Fibroblast of skin of left quadriceps (primary cell): ENCODE measurements at places on chromosomes 3 and 15.
A peak's percentile ranks its signal among the peaks of the same experiment; 100 is the strongest.

DNA sequence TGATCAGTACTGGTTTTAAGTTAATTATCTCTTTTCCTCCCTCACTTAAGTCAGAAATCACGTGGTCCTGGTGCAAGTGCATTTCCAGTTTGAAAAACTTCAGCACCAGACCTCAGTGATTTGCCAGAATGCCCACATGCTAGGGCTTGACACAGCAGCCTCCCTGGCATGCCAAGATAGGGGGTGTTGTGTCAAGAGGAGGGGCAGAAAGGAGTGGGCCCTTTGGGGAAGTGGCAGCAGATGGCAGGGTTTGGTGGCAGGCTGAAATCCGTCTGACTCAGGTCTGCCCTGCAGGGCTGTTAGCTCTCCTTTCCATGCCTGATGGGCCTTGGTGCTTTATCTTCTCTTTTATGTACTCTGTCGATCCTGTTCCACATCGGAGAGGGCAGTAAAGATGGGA lies 23.4 kb downstream of the PXK start:
- DNase-seq = no peak

DNA sequence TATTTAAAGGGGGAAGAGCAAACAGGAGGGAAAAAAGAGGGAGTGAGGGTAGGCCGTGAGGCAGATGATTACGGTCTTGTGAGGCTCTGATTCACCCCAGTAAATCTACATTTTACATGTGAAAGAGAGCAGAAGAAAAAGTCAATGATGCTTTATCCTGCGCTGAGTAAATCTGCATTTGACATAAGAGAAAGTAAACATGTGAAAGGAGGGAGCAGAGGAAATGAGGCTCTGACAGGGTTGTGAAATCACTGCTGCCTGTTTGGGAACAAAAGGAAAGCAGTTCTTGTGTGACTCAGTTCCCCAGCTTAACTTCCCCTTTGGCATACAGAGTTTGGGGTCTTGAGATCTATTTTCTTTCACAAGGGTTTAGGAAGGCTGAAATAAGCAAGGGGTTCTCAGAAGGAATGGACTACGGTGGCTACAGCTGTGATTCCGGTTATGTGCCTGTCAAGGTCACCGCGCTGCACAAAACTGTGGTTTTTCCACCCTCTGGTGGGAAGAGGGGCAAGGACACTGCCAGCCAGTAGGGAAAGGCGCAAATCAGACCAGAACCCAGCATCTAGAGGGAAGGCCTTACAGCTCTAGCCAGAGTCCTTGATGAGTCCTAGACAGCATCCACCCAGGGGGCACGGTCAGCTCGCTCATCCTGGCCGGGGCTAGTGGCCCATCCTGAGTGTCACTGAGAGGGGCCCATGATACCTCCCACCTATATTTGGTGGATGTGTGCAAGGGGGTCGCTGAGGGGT lies 18.9 kb upstream of the HCN4 start:
- no peak for DNase-seq

DNA sequence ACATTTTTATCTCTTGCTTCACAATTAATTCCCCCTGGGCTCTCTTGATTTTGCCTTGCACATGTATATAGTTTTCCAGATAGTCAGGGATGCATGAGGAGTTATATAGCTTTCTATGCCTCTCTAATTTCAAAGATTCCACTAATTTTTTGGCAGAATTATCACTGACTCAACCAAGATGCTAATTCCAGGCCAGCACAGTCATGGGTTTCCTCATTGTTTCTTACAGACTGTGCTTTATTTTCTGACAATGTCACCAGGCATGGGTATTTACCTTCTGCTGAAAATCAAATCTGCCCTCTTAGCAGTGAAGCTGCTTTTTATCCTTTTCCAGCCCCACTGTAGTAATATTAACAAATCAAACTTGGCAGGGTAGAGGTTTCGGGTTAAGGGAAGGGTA lies 1520.6 kb upstream of the CADM2 start:
- DNase-seq = peak; percentile 30

DNA sequence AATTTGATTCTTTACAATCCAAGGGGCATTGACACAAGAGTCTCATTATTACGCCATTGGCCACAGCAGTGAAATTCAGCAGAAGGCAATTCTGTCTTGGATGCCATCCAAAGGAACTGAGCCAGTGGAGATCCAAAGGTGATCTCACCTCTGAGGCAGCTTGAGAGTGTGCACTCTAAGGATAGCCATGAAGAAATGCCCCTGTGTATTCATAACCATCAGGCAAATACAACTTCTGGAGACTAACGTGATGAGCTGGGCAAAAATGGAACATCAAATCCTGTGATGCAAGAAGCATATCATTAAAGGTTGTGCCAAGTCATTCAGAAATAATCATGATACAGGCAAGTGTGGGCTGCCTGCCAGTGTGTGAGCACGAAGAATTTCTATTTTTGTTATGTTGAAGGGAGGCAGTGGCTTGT lies 41.4 kb downstream of the ROBO2 start:
- peak; percentile 49 for DNase-seq

GRCh38 chr3:148642214-148642613 lies 55.5 kb upstream of the AGTR1 start:
- DNase-seq = no peak

GRCh38 chr3:10602769-10603768 lies 97.7 kb upstream of the ATP2B2 start:
- DNase-seq = no peak

- no peak for DNase-seq
Observed at GRCh38 chr15:93451265-93451664, 362.3 kb upstream of the RGMA start.

DNA sequence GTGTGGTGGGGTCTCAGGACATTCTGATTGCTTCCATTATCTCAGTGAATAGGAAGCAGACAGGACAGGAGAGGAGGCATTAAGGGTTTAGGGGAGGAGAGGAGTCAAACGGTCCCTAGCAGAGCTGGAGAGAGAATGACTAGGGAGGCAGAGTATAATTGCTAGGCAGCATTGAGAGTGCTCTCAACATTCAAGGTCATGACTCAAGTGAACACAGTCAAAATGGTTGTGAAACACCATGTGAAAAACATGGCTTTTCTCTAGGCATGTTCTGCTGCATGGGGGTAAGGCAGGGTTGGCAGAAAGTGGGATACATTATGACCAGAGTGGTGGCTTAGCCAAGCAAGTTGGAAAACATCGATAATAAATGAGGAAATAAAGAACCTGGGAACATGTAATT lies 19.5 kb upstream of the HRH1 start:
- DNase-seq = no peak

- no peak for DNase-seq
Observed at GRCh38 chr15:52414936-52415335, 113.7 kb downstream of the MYO5A start.

DNA sequence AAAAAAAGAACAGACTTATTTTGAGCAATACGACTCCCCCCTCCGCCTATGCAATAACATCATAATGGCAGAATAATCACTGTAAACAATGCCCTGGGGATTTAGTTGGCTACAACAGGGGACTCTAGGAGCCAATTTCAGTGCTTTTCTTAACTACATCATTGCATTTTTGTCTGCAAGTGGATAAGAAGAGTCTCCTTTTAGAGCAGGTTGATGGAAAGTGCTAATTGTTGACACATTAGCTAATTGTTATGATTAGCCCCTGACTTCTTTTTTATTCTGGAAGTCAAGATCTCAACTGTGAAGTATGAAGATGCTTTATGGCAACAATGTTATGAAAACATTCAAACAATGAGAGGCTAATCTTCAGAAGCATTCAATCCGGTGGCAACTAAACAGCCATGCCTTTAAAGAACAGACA lies 121.2 kb downstream of the MECOM start:
- DNase-seq = no peak

DNA sequence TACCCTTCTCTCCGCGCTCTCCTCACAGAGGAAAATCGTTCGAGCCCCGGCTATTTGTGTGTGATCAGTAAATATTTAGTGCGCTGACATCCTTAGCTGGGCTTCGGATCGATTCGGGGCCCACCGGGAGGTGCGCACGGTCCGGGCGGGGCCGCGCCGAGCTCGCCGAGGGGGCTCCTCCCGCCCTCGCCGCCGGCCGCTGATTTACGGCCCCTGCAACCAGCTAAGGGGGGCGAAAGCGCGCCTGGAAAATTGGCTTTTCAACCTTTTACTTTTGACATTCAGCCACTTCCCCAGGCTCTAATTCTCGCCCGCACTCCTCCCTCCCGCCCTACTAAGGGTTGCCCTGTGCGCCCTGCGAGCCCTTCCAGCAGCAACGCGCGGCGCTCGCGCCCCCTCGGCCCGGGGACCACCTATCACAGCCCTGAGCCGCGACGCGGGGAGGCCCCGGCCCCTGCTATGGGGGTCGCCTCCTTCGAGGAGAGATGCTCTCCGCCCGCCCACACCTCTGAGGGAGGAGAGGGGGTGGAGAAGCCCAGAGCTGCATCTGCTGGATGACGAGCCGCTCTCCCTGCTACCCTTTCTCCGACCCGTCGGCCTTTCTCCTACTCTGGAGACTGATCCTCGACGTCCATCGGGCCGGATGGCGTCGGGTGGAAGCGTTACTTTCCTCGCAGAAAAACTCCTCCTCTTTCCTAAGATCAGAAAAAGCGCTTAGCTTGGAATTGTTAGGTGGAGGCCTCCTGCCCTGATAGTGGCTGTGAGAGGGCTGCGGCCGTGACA lies 7.8 kb upstream of the NR2F2 start:
- DNase-seq = no peak
